ENCODE measurements at places on chromosomes 16 and 17.

- DNase-seq, result no peak
These were observed 30.8 kb downstream of the WSCD1 start for GRCh38 chr17:6100891-6101500.

GRCh38 chr17:17859909-17860765 lies 23.4 kb upstream of the SREBF1 start:
- peak; percentile 64 for DNase-seq

- DNase-seq, result no peak
These were observed 90.0 kb upstream of the MYOCD start for GRCh38 chr17:12575641-12576040.

DNA sequence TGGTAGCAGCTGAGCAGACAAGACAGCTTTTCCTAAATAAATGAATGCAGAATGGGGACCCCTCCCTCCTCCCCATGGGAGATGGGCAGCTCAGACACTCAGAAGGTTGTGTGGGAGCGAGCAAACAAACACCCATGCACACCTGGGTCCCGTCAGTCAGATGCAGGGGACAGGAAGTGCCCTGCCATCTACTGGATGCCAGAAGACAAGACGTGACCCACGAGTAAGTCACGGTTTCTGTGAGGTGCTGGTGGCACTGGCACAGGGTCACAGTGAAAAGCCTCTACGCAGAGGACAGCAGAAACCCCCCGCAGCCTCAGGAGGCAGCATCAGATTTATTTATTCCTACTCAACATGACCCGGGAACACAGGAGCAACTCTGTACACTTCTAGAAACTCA lies 8.4 kb downstream of the HBQ1 start:
- no peak for DNase-seq

DNA sequence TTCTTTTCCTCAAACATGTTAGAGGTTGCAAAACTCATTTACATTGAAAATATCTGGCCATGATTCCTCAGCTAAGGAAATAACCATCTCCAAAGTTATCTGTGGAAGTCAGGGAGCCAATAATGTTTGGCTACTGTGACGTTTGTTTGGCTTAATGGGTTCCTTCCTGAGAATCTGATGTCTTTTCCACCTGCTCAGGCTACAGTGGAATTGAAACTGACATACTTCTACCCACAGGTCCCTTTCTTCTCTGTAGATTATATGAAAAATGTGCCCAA lies 221.1 kb upstream of the XYLT1 start:
- DNase-seq, result no peak
